Myometrial cell (primary cell): ENCODE measurements at places on chromosomes 3 and 15. TPM values are rescaled to one million over a fixed set of nuclear protein-coding genes. Genes with fewer than 3 reads are reported as not detected.

Gene LRRC2
- 0.18 TPM in 1 of 2 replicates, not detected in the other for total RNA-seq

Gene GOLGA6L9
- under 0.01 and 1.6 TPM in 2 replicates for total RNA-seq

Gene RBPMS2
- total RNA-seq = not detected in 2 replicates

Gene CNTN4
- total RNA-seq = not detected in 2 replicates

Gene KLHL6
- total RNA-seq = not detected in 2 replicates
